ENCODE measurements at places on chromosomes 3 and 15.

GRCh38 chr15:64667736-64668161, 107.6 kb downstream of the RBPMS2 start:
- DNase-seq: no peak

DNA sequence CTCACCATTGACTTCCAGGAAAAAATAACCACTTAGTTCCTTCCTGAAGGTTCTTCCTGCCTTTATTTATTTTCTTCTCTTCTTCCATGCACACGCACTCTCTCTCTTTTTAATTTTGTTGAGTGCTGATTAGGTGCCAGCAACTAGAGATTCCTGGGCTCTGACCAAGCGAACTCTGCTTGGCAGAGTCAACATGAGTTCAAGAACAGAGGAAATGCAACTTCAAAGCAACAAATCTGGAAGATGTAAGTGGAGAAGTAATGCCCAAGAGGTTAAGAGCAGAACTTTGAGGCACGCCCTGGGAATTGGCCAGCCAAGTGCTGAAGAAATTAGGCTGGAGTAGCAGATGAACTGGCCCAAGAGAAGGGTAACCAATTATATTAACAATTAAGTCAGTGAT, 8.5 kb downstream of the ERC2 start:
- DNase-seq: no peak

DNA sequence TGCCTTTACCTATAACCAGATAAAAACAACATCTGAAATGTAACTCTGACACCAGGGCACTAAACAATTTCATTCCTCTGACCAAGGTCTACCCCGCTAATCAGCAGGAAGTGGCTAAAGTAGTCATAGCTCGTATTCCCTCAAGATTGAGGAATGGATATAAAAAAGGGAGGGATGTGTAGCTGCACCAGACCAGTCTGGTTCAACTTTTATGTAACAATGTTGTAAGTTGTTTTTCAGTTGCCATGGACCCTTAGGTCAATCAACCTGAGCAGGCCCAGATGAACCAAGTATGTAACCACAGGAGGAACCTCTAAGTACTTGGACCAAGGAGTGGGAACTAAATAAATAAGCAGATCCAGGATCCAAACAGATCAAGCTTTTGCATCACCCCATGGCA, 28.4 kb upstream of the IFT57 start:
- no peak for DNase-seq

DNA sequence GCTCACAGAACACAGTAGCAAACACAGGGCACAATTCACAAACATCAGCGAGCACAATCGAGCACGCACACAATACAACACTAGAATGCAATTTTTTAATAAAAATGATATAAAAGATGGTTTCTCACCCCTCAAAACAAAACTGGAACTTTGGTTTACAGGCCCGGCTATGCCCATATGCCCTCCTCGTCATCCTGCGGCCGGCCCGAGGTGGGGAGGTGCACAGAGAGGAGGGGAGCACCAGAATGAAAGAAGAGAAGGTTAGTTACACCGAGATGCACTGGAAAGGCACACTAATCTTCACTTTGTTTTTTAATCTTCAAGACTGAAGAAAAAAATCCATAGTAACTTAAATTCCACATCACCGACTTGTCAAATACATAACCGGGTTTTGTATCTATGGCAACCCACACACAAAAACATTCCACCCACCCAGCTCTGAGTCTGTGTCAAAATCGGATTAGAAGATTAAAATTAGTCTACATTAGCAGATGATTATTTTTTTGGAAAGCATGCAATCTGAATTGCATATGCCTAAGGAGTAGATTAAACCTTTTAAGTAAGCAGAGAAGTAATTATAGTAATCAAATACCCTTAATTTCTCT, 196.7 kb upstream of the WNT5A start:
- DNase-seq: no peak

- no peak for DNase-seq
Observed at GRCh38 chr3:58495101-58495500, 3.2 kb downstream of the KCTD6 start.

DNA sequence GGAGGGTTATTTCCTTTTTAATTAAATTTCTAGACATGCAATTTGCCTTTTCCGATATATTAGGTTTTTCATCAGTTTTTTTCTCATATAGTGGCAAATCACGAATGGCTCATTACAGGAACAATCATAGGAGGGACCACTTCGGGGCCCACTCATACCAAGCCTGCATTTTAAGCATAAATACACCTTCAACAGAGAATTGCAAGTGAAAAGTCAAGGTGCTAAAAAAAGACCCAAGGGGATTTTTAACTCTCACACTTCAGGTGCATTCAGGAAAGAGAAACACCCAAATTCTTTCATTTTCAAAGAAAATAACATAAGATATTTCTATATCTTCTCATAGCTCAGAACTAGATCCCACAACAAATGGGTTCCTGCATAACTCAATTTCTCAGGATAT, 979.6 kb upstream of the NR2F2 start:
- DNase-seq: no peak

DNA sequence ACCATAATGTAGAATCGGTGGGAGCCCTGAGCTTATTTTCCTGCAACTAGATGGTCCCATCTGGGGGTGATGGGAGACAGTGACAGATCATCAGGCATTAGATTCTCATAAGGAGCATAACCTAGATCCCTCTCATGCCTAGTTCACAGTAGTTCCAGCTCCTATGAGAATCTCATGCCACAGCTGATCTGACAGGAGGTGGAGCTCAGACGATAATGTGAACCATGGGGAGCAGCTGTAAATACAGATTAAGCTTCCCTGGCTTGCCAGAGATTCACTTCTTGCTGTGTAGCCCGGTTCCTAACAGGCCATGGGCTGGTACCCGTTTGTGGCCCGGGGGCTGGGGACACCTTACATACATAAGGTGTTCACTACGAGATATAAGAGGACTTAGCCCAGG, 67.5 kb upstream of the LRRFIP2 start:
- DNase-seq: no peak

DNA sequence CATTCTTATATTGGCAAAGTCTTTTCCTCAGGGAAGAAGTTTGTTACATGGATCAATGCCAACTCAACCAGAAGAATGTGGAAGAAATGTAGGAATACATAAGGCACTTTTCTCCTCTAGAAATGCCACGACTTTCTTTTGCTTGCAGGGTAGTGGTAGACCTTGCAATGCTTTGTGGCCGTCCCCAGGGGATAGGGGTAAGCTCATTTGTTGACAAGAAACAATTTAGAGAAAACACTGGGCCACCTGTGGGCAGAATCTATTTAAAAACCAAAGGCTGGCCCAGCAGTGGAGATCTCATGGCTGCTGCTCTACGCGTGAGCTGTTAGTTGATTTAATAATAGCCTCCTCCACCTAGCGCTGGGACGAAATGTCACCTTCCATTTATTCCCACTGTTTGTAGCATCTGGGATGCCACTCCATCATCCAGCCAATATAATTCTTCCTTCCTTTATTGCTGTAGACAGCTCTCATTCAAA, 64.6 kb upstream of the PFN2 start:
- DNase-seq: no peak

GRCh38 chr15:99717161-99718009, 15.9 kb downstream of the LYSMD4 start:
- no peak for DNase-seq

DNA sequence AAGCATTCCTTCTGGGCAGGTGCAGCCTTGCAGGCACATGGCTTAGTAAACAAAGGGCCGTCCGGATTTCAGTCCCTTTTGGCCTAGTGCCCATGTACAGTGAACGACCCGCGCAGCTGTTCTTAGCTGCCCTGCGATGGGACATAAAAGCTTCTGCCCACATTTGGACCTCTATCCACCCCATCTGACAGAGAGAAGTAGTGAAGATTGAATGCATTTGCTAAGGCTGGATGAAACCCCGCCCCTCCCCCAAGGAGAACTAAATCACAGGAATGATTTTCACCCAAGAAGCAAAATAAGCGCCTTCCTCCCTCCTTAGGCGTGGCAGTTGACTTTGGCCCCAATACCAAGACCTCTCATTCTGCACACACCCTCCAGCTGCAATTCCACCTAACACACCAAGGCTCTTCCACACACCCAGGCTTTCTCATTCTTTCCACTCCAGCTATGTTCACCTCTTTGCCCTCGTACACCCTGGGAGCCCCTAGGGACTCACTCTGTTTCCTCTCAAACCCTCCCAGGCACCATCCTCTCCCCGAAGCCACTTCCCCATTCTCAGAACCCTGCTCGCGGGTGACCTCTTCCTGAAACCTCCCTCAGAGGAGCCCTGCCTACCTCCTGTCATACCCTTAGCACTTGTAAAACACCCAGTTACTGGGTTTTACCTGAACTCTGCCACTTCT, 14.1 kb upstream of the HRH1 start:
- no peak for DNase-seq

DNA sequence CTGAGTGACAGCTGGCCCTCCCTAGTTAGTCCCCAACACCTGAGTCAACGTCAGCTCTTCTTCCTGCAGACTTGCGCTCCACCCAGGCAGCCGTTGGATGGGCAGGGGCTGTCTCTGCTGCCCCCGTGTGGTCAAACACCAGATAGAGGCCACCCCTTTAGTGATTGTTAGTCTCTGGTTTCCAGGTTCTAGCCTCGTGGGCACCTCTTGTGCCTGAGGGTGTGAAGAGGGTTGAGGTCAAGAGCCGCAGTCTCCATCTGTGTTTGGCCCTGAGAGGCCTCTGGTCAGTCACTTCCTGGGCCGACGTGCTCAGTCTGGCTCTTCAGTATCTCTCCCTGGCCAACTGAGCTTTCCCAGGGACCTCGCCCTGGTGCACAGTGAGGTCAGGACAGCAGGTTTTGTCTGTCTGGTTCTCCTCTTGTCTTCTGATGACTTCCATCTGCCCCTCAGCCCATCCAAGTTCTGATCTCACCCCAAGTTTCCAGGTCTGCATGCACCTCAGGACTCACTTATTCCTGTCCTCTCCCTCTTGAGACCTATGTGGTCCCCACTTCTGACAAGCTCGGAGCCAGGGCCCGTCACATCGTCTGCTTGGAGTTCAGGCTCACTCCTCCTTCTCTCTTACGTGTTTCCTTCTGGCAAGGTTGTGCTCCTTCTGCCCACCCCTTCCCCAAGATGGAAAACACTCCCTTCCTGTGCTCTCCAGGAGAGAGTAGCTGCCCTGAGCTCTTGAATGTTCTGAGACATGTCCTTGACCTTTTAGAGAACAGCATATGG, 20.9 kb downstream of the CD276 start:
- no peak for DNase-seq

DNA sequence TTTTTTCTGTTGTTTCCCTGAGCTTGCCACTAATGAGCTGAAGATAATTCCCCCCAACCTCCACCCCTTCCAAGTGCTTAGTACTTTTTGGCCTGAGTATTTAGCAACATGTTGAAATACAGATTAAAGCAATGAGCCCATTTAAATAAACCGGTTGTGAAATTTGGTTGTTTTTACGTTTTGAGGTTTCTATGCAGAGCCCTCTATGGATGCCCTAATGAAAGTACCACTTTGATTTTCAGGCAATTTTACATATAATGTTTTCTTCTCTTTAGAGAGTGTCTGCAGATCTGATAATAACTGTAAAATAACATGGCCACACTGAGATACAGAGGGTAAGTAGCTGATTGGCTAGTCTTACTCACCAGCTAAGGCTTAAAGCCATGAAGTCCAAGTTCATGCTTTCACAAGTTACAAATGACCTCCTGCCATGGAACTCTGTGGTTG, 139.4 kb upstream of the SLC7A14 start:
- DNase-seq: no peak

- DNase-seq: no peak
Observed at GRCh38 chr15:86591158-86591557, 511.5 kb downstream of the AGBL1 start.

- no peak for DNase-seq
Observed at GRCh38 chr3:115286529-115287197, 139.6 kb upstream of the ZBTB20 start.

GRCh38 chr3:65674226-65674625, 364.5 kb downstream of the MAGI1 start:
- DNase-seq: no peak

GRCh38 chr3:22269831-22270230, 518.8 kb upstream of the ZNF385D start:
- no peak for DNase-seq

- DNase-seq: no peak
Observed at GRCh38 chr3:17179381-17180205, 294.8 kb downstream of the PLCL2 start.

- DNase-seq: peak; percentile 9
Observed at GRCh38 chr15:99059010-99059981, 45.6 kb upstream of the SYNM start.

- no peak for DNase-seq
Observed at GRCh38 chr15:80160570-80161156, 7.9 kb downstream of the FAH start.

- no peak for DNase-seq
Observed at GRCh38 chr3:134312873-134313846, 61.1 kb downstream of the AMOTL2 start.

DNA sequence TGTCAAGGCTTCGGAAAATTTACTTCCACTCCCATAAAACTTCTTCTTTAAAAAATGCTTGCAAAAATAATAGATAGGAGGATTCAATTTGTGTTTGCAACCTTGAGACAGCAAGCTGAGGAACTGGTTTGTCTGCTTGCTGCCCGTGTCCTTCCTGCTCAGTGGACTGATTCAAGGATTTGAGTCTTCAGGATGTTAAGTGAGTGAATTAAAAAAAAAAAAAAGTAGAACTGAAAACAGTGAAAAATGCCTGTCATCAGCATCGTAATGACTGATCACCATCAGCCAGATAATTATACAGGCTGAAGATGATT, 453.7 kb downstream of the FGF12 start:
- no peak for DNase-seq

DNA sequence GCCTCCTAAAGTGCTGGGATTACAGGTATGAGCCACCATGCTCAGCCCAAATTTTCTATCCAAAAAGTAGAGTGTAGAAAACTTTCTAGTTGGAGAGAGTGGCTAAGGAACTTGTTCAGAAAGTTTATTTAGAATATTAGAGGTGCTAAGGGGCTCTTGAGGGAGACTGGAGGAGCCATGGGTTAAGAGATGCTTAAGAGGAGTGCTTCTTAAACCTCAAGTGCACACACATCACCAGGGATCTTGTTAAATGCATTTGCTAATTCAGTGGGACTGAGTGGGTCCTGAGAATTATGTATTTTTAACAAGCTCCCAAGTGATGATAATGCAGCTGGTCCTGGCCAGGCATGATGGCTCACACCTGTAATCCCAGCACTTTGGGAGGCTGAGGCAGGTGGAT, 29.7 kb upstream of the SLMAP start:
- DNase-seq: no peak

DNA sequence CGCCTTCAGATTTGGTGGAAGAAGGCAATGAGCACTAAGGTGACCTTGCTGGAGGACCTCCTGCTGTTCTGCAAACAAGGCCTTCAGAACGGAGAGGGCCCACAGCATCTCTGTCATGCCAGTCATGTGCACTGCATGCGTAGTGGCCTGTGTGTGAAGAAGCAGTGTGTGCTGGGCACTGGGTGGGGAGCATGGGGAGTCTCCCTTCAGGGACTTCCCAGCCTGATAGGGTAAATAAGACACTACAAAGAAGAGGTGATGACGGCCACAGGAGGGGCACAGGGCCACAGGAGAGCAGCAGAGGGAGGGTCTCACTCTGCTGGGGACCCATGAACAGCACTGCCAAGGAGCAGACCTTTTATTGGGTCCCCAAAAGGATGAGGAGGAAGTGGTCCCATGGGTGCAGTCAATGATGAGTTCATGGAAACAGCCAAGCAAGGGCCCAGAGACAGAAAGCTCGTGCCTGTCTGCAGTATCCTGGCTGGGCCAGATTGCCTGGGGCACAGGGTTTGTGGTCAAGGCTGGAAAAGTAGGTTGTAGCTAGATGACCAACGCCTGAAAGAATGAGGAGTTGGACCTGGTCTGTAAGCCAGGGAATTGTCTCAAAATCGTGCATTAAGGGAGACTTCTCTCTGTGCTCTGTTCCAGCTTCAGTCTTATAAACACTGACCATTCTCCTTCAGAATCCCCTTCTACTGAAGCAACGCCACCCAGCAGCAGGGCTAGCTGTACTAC, 67.8 kb upstream of the SEC61A1 start:
- no peak for DNase-seq
